ENCODE measurements at places on chromosomes 5 and 9.

- no peak for DNase-seq
Measured at GRCh38 chr5:125201446-125202052, 455.1 kb upstream of the ZNF608 start.

DNA sequence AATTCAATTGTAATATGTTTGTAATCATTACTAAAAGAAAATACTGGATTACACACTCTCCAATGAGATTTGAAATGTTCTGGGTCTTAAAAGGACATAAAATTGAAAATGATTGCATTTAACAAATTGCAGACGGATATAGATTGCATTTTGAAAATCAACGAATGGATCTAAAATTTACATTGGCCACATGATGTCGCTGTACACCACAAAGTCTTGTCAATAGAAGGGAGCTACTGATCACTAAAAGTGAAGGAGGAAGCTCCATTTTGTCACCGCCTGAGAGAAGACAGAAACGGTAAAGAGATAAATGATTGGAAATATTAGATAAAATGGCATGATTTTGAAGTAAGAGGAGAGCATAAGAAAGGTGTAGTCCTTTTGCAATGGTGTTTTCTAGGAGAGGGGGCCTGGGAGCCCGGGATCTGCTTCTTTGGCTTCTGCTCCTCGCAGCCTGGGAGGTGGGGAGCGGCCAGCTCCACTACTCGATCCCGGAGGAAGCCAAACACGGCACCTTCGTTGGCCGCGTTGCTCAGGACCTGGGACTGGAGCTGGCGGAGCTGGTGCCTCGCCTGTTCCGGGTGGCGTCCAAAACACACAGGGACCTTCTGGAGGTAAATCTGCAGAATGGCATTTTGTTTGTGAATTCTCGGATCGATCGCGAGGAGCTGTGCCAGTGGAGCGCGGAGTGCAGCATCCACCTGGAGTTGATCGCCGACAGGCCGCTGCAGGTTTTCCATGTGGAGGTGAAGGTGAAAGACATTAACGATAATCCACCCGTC, at the start of gene PCDHA1:
Gene PCDHA1, plus strand, starts transcription at position 236 of the 782 bp plus-strand sequence.
- DNase-seq, result no peak

GRCh38 chr9:89418882-89419640, 78.9 kb downstream of the SEMA4D start:
- DNase-seq, result peak; percentile 61

GRCh38 chr9:113152699-113153098, 1.9 kb downstream of the SLC31A2 start:
- DNase-seq, result no peak

GRCh38 chr9:110426052-110426709, 88.5 kb upstream of the TXNDC8 start:
- no peak for DNase-seq

DNA sequence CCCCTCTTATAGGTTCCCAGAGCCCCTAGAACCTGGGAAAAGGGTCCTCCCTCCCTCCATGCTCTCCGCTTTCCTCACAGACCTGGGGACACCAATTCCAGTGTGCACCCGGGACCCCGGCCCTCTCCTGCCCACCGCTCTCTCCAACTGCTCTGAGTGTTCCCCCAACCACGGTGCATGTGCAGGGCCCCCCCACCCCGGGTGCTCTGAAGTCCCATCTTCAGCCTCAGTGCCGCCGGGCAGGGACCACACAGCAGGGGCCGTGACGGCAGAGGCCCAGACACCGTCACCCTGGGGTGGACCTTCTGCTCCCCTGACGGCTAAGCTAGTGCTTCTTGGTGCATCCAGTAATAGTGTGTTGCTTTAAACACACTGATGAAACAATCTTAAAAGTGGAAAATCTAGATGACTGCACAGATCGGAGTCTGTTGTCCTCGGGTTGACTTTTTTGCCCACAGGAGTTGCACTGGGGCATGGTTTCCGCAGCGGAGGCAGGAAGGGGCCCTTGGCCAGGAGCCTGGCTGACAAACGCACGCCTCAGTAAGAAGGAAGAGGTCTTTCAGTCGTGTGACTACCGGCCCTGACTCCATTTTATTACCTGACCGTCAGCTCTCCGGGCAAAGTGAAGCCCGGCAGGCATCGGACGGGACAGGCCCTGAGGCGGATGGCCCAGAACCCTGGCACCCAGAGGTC, 36.2 kb upstream of the SLC6A3 start:
- DNase-seq, result no peak

GRCh38 chr9:38117651-38118050, 48.6 kb upstream of the SHB start:
- no peak for DNase-seq

- DNase-seq, result no peak
Measured at GRCh38 chr5:68710514-68710913, 383.3 kb upstream of the SLC30A5 start.

DNA sequence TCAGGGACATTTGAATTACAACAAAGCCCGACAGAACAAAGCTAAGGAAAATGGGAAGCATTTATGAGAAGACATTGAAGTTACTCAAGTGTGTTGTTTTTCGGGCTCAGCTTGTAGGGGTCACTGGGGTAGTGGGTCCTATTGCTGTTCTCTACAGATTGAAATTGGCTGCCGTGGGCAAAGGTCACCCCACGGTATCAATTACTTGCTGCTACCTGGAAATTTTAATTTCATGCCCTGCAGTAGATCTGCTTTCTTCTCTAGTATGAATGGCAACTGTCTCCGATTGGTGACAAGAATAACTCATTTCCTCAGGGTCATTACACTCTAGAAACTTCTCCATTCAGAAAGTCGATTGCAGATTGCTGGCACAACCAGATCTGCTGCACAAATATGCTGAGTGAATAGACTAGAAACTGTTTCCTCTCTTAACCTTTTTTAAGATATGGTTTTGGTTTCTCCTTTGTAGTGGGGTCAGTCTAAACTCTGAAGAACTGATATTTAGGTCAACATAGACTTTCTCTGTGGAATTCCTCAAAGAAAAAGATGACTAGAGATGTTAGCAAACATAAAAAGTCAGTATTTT, 454.1 kb downstream of the ARHGEF28 start:
- DNase-seq, result no peak

- no peak for DNase-seq
Measured at GRCh38 chr9:34651876-34652601, at the start of gene IL11RA. Gene IL11RA (plus strand): TSS chr9:34652185. CDS start chr9:34655218, 3,033 bp downstream.

GRCh38 chr5:65926893-65927292, 518 bp downstream of the ERBIN start:
- no peak for DNase-seq

DNA sequence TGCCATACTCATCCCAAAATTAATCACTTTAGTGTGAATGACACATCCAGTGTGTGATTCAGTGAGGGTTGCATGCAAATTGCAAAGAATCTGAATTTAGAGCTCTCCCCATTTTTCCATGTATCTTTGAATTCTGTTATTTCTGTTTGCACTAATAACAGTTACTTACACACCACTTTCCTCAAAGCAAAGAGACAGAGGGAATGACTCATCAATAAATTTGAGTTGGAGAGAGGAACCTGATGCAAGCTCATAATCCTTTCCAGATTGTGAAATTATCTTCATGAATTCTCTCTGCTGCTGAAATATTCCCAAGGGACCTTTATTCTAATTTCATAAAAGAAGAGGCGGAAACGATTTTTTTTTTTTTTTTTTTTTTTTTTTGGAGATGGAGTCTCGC, 204.8 kb downstream of the CDH9 start:
- DNase-seq, result no peak

DNA sequence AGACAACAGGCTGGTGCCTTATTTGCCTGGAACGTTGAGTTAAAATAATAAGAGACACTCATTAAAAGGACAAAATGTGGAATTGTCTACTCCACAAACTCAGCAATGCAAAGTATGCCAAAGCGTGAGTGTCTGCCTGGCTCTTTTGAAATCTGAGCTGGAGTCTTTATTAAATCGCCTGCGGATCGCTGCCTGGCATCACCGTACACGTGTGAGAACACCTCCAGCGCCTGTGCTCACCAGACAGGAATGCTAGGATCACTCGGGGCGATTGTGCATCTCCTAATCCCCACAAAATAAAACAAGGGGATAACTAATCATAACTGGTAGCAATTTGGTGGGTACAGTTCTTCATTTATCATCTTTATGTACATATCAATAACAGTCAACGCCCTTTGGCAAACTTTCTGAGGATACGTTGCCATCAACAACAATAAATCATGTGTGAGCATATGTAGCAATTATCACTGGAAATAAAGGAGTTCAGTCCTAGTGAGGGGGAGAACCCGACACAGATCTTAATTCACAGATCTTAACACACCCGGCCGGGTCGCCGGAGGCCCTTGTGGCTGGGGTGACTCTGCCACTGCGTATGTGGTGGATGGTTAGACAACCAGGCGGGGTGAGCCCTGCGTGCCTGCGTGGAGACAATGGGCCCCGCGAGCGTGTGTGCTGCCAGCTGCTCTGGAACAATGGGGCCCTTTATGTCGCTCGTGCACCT, 284.9 kb upstream of the IRX1 start:
- DNase-seq, result no peak

DNA sequence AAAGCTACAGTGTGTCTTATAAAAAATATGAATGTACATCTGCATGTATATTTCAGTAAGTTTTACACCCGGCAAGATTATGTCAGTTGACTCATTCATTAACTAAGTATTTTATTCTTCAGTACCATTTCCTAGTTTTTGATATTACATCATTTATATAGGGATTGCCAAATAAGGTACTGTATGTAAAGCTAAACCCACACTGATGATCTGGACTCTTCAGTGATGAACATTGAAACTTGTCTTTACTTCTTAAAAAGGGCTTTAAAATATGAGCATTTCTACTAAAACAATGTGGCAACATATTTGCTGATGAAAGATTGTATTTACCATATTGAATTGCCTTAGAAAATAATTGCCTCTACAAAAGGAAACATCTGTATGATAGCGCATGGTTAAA, 151.8 kb upstream of the TLX3 start:
- no peak for DNase-seq

DNA sequence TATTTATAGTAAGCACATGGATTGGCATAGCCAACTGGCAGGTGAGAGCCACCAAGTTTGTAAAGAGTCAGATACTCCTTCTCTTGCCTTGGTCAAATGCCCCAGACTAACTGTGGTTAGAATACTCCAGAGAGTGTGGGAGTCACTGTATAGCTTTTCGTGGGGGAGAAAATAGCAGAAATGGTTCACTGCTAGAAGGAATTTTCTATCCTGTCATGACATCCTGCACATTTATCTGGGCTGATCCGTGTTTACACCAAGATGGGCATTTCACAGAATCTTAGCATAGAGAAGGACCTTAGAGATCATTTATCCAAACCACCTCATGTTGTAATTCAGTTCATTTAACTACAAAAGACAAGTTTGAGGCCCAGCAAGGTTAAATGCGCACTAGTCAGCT, 460.8 kb downstream of the ENC1 start:
- no peak for DNase-seq

DNA sequence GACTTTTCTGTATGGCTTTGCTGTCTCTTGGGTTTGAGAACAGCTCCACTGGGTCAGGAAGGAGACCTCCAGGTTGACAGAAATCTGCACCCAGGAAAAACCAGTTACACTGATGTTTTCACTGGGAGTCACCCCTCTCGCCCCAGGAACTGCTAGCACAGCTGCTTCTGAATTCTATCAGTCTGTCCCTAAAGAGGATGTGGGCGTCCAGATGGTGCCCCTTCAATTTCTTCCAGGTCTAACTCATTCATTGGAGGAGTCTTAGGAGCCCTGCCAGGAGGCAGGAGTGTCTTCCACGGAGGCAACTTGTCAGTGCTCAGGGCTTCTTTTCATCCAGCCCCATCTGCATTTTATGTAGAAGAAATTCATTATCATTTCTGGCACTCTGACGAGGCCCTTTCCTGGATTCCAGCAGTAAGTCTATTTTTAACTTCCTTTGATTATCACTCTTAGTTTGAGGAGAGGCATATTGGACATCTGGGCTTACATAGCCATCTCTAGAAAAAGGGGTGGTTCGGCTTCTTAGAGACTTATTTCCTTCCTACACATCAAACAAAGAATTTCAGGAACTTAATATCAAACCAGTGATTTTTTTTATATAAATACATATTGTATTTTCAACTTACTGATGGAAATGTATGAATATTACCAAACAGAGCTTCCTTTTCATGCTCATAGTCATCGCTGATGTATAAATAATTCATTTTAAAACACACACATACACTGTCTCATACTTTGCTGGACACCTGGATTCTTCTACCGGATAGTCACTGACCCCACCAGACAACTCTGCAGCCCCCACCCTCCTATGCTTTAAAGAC, 148.8 kb downstream of the IRX2 start:
- no peak for DNase-seq

GRCh38 chr5:179553875-179554274, 3.5 kb downstream of the RUFY1 start:
- DNase-seq, result no peak

- no peak for DNase-seq
Measured at GRCh38 chr9:33068991-33069390, 7.5 kb downstream of the SMU1 start.

- DNase-seq, result peak; percentile 13
Measured at GRCh38 chr5:74934949-74935751, 69.0 kb upstream of the FAM169A start.

- DNase-seq, result no peak
Measured at GRCh38 chr9:107919263-107919662, 429.7 kb upstream of the KLF4 start.

DNA sequence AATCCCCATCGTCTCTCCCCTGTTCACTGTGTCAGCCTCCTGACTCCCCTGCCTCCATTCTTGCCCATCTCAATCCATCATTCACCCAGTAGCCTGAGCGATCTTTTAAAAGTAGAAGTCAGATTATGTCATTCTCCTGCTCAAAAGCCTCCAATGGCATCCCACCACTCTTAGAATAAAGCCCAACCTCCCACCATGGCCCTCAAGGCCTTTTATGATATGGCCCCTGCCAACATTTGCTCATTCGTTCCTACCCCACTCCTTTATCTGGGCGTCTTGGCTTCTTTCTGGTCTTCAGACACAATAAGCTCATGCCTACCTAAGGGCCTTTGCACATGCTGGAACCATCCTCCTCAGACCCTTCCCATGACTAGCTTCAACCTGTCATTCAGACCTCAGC, 35.5 kb upstream of the KCNMB1 start:
- no peak for DNase-seq

DNA sequence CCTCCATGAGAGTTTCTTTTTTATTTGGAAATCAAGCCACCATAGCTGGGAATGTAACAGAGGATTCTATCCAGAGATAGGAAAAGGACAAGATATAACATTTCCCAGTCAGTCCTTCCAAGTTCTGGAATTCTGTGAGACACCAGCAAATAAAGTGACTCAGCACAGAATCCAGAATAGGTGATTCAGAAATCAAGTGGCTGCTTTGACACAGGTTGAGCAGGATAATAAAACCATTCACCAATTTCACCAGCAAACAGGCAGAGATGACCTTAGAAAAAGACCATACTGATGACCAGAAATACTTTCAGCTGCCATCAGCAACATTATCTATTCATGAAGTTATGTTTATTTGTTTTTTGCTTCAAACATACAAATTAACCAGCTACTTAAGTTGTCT, 491.5 kb upstream of the TUSC1 start:
- DNase-seq, result no peak

DNA sequence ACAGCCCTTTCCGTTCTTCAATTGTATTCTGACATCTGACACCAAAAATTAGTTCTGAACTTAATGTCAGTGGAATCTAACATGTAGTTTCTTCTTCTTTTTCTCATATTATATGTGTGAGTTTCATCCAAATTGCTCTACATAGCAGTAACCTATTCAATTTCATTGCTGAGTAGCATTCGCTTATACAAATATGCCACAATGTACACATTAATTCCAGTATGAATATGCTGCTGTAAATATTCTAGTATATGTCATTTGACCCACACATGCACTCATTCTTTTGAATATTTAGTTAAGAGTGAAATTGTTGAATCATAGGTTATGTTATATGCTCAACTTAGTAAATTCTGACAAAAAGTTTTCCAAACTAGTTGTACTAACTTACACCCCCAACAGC, 550.9 kb downstream of the CHSY3 start:
- DNase-seq, result no peak

GRCh38 chr5:150496534-150496933, 11.4 kb upstream of the NDST1 start:
- DNase-seq, result no peak

All from activated CD8-positive, alpha-beta memory T cell treated with anti-CD3 and anti-CD28 coated beads for 48 hours (primary cell).